Stimulated activated CD4-positive, alpha-beta T cell treated with anti-CD3 and anti-CD28 coated beads, Interleukin-12 subunit alpha, Interleukin-12 subunit beta, amount 100 ng/mL, for 24 hours (primary cell): ENCODE measurements at places on chromosomes 6 and 20.

- no peak for DNase-seq
Measured at GRCh38 chr20:24733416-24733815, 215.7 kb upstream of the CST7 start.

- DNase-seq, result no peak
Measured at GRCh38 chr20:64254571-64255360, 782 bp upstream of the PCMTD2 start.

GRCh38 chr20:5687884-5688283 lies 62.3 kb upstream of the SHLD1 start:
- no peak for DNase-seq

DNA sequence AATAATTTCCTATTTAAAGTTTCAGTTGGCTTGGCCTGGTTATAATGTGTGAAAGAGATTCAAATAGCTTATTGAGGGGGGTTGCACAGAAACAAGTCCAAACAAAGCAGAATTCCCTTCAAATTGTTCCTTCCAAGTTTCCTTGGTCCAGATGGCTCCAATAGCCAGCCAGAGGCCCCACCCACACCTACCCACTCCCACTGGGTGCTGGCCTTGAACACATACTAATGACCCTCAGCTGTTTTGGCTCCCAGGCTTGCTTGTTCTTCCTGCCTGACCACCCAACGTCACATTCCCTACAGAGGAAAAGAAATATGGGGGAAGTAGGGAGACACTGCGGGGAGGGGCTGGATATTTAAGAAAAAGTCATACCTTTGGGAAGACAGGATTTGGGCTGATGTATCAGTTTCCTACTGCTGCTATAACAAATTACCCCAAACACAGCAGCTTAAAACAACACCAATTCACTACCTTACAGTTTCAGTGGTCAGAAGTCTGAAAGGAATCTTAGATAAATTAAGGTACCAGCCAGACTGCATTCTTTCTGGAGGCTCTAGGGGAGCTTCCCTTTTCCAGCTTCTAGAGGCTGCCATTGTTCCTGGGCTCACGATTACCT lies 95.7 kb downstream of the COL21A1 start:
- no peak for DNase-seq

DNA sequence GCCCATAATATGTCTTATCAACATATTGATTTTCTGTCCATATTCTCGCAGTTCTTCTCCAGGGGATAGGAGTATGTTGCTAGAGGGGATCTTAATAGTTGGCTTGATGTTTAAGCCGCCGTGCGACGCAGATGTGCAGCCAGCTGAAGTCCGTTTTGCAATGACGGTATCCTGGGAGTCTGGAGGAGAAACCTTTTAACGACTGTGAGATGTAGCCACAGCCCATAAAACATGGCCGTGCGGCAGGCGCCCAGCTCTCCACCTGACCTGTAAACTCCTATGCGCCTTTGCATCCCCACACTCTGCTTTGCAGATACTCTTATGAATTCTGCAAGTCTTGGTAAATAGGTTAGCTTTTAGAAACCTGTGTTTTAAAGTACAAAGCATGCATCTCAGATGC lies 36.9 kb downstream of the BMP6 start:
- DNase-seq, result no peak

DNA sequence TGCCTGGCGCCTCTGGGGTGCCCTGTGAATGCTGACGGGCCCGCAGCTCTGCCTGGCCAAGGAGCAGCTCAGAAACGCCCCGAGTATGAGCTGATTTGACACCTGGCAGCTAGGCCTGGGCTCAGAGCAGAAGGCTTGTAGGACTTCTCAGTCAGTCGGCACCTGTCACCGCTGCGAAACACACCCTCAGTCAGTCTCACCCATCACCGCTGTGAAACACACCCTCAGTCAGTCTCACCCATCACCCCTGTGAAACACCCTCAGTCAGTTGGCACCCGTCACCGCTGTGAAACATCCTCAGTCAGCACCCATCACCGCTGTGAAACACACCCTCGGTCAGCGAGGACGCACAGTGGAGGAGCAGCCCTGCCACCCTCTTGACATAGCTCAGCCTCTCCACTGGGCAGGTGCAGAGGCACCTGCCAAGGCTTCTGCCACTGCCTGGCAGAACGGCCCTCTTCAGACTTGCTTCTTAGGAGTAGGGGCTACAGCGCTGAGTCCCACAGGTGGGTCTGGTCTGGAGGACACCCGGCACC lies 109.0 kb downstream of the PSMB1 start:
- DNase-seq, result no peak

GRCh38 chr20:12079490-12079889 lies 161.8 kb downstream of the BTBD3 start:
- no peak for DNase-seq

DNA sequence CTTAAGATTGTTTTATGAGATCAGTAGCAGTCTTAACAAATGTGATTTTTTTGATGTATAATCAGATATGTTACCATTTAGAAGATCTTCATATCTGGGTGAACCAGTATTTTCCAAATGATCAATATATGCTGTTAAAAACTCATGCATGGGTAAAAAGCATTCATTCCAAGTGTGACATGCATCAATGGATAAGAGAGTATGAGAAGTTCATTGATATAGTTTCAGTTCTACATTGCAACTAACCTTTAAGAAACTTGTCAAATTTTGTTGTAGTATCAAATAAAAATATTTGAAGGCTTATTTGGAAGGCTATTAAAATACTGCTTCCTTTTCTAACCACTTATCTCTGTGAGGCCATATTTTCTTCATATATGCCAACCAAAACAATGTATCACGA lies 117.7 kb downstream of the FIG4 start:
- DNase-seq, result no peak

- DNase-seq, result no peak
Measured at GRCh38 chr20:49275636-49276035, 2.2 kb downstream of the ZNFX1 start.

GRCh38 chr6:53294095-53294494 lies 54.7 kb downstream of the ELOVL5 start:
- no peak for DNase-seq

DNA sequence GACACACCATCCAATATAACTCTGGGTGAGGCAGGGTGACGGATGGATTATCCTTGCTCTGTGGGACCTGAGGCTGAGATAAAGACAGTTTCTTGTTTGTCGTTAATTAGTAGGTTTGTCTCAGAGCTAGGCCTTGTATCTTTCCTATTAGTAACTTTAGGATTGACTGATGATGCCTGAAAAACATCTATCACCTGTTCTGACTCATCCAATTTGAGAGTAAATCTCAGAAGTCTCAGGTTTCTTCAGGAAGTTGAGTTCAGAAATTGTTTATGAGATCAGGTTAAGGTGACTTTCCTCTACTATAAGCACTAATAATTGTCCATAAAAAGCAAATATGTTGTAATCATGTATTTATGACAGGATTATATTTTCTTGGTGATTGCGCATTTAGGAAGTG lies 129.5 kb upstream of the SUPT3H start:
- DNase-seq, result no peak

GRCh38 chr6:42740725-42741124 lies 5.2 kb downstream of the TBCC start:
- no peak for DNase-seq
